G401 (cell line): ENCODE measurements at places on chromosomes 2 and 18.

DNA sequence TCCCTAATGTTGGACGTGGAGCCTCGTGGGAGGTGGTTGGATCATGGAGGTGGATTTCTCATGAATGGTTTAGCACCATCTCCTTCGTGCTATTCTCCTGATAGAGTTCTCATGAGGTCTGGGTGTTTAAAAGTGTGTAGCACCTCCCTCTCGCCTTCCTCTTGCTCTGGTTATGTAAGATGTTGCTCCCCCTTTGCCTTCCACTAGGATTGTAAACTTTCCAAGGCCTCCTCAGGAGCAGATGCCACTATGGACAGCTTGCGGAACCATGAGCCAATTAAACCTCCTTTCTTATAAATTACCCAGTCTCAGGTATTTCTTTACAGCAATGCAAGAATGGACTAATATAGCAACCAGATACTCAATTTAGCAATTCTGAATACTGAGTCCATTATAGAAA lies 82.4 kb upstream of the PELI1 start:
- peak; percentile 97 for DNase-seq

GRCh38 chr18:79460481-79461300 lies 65.0 kb downstream of the NFATC1 start:
- no peak for DNase-seq

- DNase-seq = no peak
These were observed 176.0 kb downstream of the UXS1 start for GRCh38 chr2:106018141-106018540.

DNA sequence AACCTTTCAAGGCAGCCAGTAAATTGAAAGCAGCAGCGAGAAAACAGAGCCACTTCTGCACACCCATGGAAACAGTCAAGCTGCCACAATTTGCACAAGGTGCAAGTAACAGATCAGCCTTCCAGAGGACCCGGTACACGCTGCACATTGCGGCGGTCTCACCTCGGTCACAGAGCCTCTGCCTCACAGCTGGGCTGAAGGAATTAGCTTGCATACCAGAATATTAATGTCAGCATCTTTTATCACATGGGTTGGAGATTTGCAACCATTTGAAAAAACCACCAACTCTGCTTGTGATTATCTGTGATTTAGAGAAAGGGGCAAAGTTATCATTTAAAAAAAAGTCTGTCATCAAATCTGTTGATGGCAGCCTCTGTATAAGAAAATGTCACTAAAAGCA lies 330.5 kb upstream of the TCF4 start:
- no peak for DNase-seq

DNA sequence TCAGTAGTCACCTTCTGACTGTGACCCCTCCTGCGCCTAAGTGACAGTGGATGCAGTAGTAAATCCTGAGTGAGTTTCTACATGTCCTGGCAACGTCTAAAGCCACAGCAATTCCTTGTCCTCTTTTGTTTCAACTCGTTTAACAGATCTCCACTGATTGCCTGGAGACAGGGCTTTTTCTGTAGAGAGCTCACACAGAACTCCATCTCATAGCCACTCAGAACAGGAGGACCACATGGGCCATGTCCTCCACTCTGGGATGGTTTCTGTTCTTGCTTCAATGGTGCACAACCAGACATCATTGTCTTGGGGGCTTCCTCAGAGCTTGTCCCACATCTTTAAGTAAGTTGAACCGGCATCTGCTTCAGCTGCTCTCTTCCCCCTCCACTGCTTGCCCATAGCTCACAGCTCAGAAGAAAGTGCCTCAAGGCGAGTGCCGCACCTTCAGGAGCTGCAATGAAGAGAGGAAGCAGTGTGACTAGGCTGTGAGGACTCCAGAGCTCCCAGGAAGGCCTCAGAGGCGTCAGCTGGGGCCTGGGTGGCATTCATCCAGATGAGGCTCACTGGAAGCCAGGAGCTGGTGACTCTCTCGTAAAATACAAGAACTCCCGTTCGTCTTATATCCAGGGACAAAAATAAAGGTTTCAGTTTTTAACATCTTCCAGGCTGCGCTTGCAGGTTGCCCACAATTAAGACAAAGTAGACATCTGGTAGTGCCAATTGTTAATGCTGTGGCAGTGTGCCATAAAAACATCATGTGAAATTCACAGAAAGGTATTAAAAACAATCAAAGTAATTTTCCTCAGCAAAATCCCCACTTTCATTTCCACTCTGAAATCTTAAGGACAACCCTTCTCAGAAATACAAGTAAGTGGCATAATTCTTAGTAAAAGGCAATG lies 37.3 kb downstream of the ST3GAL5 start:
- no peak for DNase-seq

GRCh38 chr2:84972932-84973331 lies 2.0 kb downstream of the KCMF1 start:
- DNase-seq = no peak

DNA sequence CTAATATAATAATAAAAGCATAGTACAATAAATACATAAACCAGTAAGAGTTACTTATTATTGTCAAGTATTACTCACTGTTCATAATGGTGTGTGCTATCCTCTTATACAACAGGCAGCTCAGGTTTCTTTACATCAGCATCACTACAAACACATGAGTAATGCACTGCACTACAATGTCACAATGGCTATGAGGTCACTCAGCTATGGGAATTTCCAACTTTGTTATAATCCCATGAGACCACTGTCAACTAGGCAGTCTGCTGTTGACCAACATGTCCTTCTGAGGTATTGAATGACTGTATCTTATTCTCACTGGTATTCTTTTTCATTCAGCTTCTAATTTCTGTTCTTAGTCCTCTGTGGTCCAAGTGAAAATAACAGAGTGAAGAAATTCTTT lies 250.4 kb upstream of the DSEL start:
- DNase-seq = no peak

- no peak for DNase-seq
These were observed 778.5 kb upstream of the FANCL start for GRCh38 chr2:59019566-59020159.

- DNase-seq = no peak
These were observed 197.6 kb downstream of the MBD5 start for GRCh38 chr2:148218326-148219075.

DNA sequence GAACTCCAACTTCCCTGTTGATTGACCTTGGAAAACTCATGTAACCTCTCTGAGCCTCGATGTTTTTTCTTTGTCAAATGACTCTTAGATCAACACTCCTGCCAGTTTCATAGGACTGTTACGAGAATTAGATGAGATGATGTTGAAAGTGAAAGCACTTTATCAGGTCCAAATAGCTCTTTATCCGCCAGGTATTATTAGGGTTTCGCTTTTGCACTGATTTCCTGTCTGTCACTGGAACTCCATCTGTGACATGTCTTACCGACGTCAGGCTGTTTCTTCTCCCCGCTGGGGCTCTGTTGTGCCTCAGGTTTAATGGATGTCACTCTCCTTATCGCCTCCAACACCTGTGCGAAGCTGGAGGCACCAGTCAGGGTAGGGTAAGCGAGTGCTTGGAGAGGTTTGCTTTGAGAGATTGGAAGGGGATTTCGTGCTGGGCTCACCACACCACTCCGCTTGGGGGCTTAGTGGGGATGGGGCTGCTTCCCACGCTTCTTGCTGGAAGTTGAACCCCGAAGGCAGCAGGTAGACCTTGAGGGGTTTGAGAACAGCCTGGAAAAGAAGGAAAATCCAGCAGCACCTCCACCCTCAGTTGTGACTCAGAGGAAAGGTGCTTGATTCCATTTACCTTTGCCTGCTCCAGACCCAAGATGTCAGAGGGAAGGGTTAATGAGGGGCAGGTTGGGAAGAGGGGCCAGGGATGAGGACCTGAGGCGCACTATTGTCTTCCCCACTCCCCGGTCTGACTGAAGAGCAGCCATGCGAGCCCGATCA lies 4.3 kb downstream of the GAD1 start:
- DNase-seq = no peak

GRCh38 chr2:125961739-125962138 lies 694.2 kb upstream of the GYPC start:
- DNase-seq = no peak

DNA sequence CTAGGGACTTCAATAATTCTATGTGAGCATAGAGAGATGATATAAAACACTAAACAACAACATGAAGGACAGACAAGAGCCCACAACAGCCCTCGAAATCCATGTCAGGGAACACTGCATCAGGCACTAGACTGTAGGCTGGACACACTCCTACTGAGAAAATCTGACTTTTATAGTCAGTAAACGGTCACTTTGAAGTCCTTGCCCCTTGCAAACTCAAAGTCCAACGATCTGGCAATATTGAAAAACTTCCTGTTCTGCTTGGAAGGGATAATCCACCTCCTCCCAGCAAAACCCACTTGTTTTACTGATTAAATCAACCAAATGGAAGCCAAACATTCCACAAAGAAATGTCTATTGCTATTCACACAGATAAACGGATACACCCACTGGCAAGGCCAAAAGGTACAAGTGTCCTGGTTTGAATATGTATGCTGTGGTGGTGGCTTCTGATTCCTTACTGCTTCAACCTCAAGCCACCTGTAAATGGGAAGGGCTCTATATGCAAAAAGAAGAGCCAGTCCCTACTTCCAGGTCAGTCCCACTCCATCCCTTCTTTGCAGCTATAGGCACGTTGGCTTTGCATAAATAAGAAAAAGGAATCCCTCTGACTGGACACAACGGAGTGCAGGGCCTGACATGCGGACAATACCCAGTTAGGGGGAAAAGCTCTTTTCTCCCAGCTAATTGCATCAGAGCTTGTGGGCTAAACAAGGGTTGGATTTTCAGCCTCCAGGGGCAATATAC lies 56.6 kb downstream of the STK39 start:
- DNase-seq = no peak

GRCh38 chr18:42412281-42412680 lies 457.2 kb downstream of the PIK3C3 start:
- no peak for DNase-seq

GRCh38 chr2:178579006-178579405 lies 98.7 kb downstream of the PLEKHA3 start:
- no peak for DNase-seq

GRCh38 chr18:50162486-50163304 lies 32.3 kb downstream of the MYO5B start:
- DNase-seq = peak; percentile 63

- DNase-seq = peak; percentile 71
These were observed 683 bp upstream of the DNAJC27 start for GRCh38 chr2:24972315-24972961.

GRCh38 chr2:23564615-23564960 lies 179.6 kb downstream of the KLHL29 start:
- DNase-seq = no peak

DNA sequence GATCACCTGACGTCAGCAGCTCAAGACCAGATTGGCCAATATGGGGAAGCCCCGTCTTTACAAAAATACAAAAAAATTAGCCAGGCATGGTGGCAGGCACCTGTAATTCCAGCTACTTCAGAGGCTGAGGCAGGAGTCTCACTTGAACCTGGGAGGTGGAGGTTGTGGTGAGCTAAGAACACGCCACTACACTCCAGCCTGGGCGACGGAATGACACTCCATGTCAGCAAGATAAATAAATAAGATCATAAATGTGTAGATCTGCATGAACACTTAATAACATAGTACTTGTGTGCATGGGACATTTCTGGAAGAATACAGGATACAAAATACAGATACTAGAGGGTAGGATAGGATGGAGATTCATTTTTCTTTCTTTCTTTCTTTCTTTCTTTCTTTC lies 9.1 kb downstream of the EHD3 start:
- DNase-seq = no peak

DNA sequence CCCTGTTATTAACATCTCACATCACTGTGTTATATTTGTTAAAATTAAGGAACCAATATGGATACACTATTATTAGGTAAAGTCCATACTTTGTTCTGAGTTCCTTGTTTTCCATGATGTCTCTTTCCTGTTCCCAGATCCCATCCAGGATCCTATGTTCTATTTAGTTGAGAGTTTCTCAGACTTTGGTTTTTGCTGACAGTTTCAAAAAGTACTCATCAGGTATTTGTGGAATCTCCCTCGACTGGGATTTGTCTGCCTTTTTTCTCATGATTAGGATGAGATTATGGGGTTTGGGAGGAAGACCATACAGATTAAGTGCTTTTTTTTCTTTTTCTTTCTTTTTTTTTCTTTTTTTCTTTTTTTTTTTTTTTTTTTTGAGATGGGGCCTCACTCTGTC lies 39.4 kb upstream of the ITM2C start:
- no peak for DNase-seq

GRCh38 chr18:37294951-37295350 lies 270.6 kb downstream of the CELF4 start:
- DNase-seq = no peak

DNA sequence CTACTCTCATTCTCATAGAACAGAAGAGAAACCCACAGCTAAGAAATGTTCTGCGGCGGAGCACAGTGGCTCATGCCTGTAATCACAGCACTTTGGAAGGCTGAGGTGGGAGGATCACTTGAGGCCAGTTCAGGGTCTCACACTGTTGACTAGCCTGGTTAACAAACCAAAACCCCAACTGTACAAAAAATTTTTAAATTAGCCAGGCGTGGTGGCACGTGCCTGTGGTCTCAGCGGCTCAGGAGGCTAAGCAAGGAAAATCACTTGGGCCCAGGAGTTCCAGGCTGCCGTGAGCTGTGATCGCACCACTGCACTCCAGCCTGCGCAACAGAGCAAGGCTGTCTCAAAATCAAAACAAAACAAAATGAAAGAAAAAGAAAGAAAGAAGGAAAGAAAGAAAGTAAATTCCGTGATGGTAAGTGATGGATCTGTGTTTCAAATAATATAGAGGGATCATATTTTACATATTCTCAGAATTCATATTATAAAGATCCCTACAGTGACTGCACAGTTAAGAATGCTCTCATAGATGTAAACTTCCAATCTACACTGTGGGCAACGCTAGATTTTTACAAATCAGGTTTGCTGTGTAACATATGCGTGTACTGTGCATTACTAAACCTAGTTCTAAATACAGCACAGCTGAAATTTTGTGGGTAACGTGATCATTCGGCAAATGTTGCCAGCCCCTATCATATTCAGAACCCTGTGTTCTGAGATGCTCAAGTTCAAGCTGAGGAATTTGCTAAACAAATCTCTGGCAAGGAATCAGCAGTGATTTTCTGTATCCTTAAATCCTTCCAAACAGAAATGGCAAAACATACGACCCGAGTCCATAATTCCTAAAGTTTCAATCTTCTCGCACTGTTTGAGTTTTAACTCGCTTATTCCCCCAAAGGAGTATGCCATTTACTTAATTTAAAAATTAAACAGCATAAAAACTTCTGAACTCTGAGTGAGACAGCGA lies 1.2 kb upstream of the RAB12 start:
- peak; percentile 20 for DNase-seq

DNA sequence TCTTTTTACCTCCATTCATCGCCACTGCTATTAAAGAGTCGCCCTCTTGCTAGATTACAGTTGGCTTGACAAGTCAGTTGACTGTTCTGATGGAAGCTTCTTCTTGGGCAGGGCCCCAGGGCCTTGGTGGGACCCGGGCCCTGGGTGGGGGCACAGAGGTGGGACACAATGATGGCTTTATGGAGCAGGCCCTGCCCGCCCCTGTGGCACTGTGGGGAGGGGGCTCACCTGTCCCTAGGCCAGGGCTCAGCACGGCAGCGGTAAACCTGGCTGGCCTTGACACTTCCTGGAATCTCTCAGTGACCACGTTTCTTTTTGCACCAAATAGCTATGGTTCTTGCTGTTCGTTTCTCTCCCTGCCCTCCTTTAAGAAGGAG lies 4.9 kb upstream of the HS6ST1 start:
- DNase-seq = no peak

GRCh38 chr2:348361-348916 lies 60.5 kb upstream of the ALKAL2 start:
- DNase-seq = no peak

GRCh38 chr2:167946441-167946841 lies 301.0 kb downstream of the STK39 start:
- DNase-seq = no peak
